Mesenchymal stem cell (in vitro differentiated cells and primary cell): ENCODE measurements at places on chromosomes 1 and 21.

DNA sequence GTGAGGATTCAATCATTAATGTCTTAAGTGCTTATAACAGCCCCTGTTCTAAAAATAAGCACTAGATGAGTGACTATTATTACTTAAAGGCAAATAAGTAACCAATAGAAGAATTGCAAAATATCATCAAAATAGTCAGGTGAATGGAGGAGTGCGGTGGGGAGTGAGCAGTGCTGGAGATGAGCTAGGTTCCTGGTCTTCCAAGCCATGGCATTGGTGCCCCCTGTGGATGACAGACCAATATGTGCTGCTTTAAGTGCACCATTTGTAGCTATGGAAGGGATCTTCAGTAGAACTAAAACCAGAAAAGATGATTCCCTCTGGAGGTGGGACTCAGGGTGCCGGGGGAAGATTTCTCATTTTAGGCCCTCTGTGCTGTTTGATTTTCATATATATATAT is 46.1 kb upstream of the SLC30A1 start:
- DNase-seq: peak; percentile 58

DNA sequence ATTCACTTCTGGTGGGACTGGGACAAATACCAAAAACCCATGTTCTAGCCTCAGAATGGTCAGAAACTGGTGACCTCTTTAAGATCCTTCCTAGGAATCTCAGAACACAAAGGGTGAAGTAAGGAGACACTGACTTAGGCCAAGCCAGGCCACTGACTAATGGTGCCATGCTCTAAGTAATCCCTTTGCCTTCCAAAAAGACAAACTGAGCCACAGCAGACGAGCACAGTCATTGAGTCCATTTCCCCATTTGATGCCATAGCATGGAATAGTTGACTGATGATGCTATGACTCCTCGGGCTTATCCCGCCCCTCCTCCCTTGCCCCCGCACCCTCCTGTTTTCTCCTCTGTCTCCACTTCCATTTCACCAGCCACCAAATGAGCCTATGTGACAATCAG is 145.8 kb upstream of the ZNF648 start:
- DNase-seq: no peak

DNA sequence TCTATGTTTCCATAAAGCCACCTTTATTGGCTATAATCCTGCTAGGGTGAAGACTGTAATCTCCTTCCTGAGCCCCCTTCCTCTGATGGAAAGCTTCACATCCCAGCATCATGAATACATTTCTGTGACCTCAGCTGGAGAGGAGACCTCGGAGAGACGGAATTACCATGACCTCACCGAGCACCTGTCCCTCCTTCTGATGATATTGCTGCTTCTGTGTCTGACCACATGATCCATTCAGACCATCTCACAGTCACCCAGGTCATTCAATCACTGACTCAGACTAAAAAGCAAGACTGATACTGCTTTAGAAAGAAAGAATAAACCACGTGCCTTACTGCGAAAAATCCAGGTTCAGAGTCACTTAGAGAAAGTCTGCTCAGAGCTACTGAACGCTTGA is 8.8 kb downstream of the KCND3 start:
- DNase-seq: no peak

DNA sequence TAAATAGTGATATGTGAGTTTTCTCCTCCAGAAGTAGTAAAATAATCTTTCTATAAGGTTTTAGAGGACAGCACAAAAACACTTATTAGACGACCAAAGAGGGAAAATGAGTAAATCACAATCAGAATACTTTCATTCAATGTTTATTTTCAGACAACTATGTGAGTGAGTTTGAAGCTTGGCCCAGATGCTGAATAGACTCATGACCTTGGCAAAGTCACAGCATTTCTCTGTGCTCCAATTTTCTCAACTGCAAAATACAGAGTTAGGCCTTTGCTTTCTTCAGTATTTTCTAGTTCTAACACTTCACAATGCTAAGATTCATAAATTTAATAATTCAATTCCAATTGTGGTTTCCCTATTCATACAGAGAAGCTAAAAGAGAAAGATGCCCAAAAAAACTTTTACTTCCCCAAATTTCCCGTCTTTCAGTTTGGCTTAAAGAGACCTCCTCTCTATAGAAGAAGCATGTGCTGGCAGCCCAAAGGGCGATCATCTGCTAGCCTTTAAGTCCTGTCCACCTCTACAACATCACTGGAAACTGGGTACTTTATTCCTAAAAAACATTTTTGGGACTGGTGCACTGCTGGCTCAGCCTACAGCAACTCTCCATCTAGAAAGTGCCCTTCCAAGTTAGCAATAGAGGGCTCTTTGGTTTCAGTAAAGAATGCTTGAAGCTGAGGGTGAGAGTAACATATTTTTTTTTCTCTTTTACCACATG is 116.8 kb upstream of the GORAB start:
- DNase-seq: no peak

- DNase-seq: peak; percentile 40
Measured at GRCh38 chr21:39079617-39080016, 103.6 kb downstream of the PSMG1 start.

GRCh38 chr1:22132517-22133235 is 10.2 kb downstream of the WNT4 start:
- no peak for DNase-seq

DNA sequence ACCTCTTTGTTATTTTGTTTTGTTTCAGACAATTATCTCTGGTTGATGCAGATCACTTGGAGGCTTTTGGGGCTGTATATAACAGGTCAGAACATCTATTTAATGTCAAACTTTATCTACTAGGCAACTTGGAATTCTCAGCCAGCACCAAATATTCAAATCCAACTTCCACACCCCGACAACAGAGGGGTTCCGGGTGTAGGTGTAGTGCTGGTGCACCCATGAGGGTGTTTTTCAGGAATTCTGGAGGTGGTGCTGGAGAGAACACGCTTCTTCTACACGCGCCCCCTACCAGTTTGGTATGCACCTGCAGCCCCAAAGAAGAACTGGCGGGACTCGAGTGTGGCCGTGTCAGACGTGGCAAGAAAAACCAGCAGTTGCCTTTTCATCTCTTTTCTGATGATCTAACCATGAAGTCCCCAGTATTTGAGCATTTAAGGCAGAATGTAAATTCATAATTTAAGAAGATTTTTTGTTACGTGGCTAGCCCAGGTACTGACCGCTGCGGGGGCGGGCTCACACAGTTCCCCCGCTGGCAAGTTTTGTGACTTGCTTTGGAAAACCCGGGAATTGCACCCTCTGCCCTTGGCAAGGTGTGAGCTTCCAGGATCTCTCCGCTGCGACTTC is 462 bp upstream of the TLCD4 start:
- DNase-seq: peak; percentile 57

- DNase-seq: no peak
Measured at GRCh38 chr21:31326522-31327242, 17.4 kb downstream of the TIAM1 start.

DNA sequence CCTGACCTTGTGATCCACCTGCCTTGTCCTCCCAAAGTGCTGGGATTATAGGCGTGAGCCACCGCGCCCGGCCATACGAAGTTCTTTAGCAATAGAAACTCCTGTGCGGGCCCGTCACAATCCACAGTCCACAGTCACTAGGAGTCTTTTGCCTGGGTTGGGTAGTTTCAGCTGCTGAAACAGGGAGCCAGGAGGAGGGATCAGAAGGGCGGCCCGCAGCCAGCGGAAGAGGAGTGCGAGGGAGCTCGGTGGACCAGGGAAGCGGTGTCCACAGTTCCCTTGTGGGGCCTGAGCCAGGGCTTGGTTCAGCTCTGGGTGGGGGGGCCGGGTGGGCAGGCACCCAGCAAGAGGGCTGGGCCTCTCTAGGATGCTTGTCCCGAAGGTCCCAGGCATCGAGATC is 17.9 kb upstream of the HSPG2 start:
- DNase-seq: no peak

DNA sequence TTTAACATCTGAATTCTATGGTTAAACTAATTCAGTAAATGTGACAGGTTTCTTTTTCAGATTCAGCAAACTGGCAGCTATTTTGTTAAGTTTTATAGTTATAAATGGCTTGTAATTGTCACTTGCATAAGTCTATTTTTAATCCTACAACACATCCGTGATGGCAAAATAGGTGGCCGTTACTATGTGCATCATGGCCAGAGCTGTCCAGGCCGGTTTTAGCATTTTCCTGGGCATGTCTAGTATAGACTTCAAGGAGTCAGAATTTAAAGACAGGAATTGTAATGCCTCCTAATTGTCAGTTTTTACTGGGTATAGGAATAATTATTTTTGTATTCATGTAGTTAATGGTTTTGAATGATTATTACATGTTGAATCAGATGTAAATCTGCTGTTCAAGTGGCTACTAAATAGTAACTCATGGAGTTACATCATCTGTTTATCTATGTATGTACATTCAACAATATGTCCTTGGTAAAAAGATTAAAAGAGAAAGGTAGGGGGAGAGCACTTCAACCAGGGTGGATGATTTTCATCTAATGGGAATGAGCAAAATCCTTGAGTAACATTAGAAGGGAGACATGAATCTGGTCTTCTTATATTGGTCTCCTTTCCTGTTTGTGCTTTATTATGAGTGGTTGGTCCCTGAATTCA is 3.2 kb upstream of the B3GALT2 start:
- DNase-seq: no peak

GRCh38 chr1:165315481-165315880 is 41.0 kb downstream of the LMX1A start:
- DNase-seq: no peak

- peak; percentile 20 for DNase-seq
Measured at GRCh38 chr1:64173336-64173940, 30.0 kb upstream of the UBE2U start.

DNA sequence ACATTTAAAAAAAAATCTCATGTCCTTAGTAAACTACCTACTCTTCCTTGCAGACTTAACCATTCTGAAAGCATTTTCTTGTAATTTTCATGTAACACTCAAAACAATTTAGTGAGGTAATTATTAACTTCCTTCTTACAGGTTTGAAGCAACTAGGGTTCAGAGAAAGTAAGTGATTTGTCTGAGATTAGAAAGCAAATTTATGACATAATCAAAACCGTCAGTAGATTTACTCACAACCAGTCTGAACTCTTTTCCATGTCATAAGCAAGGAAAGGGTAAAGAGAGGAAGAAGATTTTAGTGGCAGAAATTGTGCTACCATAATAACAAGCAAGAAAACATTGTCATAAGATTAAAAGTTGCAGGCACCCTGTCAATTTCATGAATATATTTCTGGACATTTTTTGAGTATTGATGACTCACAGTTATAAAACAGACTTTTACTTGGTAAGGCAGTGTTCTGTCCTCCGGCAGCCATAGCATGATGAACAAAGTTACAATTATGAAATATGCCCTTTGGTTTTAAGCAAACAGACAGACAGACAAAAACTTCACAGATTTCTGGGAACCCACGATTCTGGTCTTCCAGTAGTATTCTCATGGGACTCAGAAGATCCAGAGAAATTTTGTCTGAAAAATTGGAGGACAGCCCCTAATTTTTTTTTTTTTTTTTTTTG is 707.2 kb downstream of the RWDD3 start:
- no peak for DNase-seq

- DNase-seq: peak; percentile 90
Measured at GRCh38 chr21:35257413-35257812, 208.3 kb upstream of the RUNX1 start.

DNA sequence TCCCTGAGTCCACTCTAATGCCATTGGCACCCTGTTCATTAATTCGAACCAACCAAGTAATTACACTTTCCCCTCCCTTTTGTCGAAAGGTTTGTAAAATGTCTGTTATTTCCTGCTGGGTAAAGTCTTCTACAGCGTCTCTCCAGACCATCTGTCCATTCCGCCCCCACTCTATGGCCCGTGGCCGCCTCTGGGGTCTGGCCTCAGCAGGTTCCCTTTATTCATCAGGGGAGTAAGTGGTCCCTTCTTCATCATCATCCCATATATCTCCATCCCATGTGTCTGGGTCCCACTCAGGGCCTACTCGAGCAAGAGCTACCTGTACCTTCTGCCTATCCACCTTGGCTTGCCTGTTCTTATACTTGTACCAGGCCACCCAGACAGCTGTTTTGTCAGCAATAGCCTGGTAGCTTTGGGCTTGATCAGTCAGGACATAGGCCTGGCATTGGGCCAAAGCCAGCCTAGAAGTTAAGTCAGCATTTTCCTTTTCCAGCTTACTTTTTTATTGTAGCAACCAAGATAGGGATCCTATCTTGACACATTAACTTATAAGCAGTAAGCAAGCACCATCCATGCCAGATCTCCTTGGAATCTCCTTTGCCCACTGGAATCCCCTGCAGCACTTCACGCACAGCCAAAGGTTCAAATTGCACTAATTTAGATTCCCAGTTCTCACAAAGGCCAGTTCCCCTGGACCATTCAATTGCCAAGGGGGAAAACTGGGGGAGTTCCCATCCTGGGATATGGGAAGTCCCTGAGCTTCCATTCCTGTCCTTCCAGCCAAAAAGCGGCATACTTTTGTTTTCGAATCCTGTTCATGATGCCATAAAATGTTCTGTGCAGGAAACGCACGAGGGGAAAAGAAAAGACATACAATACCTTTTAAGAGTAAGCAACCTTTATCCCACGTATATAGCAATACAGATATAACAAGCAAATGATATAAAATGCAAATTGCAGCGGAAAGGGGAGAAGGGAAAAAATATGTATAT is 6.6 kb upstream of the STUM start:
- no peak for DNase-seq

GRCh38 chr1:10724948-10725847 is 71.2 kb downstream of the CASZ1 start:
- DNase-seq: no peak

DNA sequence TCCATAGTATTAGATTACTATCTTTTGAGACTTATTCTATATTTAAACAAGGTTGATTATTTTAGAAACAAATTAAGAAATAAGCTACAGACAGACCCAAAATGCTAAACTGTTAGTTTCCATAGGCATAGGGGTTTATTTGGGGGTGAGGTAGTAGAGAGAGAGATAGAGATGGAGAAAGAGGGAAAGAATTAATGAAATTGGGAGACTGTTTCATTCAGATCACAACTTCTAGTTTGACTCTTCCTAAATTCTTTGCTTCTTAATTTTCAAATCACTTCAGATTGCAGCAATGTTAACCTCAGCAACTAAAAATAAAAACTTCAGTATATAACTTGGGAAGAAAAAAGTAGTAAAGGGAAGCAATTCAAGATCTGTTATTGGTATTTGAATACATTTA is 3.4 kb downstream of the JUN start:
- peak; percentile 96 for DNase-seq

- DNase-seq: no peak
Measured at GRCh38 chr1:40339420-40340323, 22.6 kb upstream of the COL9A2 start.

GRCh38 chr21:39637197-39637970 is 24.6 kb downstream of the B3GALT5 start:
- no peak for DNase-seq

DNA sequence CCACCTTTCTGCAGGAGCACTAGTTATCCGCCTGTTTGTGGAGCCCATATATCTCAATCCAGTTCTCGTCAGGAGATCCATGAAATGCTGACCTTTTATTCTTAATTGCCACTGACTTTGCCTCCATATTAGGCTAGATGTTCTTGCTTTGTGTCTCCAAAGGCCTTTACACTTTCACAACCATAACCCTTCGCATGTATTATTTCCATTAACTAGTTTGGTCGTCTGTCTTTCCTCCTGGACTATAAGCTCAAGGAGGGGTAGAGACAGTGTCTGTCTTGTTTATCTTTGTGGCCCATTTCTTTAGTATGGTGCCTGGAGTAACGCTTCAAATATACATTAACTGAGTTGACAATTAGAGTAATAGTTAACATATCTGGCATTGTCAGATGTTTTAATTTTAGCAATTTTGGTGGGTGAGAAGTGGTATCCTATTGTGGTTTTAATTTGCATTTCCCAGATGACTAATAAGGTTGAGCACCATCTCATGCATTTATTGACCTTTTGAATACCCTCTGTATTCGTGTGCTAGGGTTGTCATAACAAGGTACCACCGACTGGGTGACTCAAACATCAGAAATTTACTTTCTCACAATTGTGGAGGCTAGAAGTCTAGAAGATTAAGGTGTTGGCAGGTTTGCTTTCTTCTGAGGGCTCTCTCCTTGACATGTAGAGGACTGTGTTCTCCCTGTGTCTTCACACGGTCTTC is 21.7 kb upstream of the IL12RB2 start:
- DNase-seq: no peak
